ENCODE measurements at places on chromosomes 6 and 20.

- no peak overlapping the region for H3K27ac ChIP-seq
- no peaks in the 10 kb centered on the region for H3K4me1 ChIP-seq
- no peaks in the 10 kb centered on the region for H3K36me3 ChIP-seq
Measured at GRCh38 chr6:80932359-80932758, 820.1 kb downstream of the TENT5A start.

DNA sequence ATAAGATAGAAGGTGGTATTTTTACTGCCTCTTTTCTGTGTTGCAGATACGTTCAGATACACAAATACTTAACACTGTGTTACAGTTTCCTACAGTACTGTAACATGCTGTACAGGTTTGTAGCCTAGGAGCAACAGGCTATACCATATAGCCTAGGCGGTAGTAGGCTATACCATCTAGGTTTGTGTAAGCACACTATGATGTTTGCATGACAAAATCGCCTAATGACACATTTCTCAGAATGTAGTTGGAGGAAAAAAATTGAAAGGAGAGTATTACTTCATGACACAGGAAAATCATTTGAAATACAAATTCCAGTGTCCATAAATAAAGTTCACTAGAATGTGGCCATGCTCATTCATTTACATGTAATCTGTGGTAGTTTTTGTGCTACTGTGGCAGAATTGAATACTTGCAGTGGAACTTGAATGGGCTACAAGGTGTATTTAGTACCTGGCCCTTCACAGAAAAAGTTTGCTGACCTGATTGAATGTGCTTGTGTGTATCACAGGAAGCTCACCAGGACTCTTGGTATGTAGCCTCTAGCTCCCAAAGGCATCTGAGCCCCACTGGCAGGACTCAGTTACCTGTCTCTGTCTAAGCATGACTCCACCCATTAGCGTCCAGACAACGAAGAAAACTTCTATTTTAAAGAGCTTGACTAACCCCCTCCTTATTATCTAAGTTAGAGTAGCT lies 18.8 kb downstream of the TOP1 start:
- no peaks in the 10 kb centered on the region for H3K27me3 ChIP-seq
- no peaks in the 10 kb centered on the region for H3K4me1 ChIP-seq
- DNase-seq: no peak
- H3K36me3 ChIP-seq: no peaks in the 10 kb centered on the region

DNA sequence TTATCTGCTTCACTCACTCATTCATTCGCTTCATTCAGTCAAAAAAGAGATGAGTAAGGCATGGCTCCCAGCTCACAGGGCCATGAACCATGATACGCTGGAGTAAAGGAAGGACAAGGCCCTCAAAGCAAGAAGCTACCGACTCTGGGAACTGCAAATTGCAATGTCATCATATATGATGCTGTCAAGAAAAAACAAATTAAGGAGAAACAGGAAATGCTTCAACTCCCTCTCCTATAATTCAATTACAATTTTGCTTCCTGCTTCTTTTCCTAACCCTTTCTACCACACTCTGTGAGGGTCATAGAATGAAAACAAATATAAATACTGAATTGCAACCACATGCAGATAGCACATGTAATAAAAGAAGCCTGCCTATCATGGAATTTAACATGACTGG lies 725.7 kb upstream of the FLRT3 start:
- no peaks in the 10 kb centered on the region for H3K36me3 ChIP-seq
- DNase-seq: no peak
- no peaks in the 10 kb centered on the region for H3K27me3 ChIP-seq
- no peak overlapping the region for H3K4me3 ChIP-seq
- H3K4me1 ChIP-seq: no peaks in the 10 kb centered on the region

GRCh38 chr6:12232821-12233220 lies 57.3 kb upstream of the EDN1 start:
- H3K4me1 ChIP-seq: no peaks in the 10 kb centered on the region
- H3K27ac ChIP-seq: no peak overlapping the region
- DNase-seq: no peak
- no peaks in the 10 kb centered on the region for H3K27me3 ChIP-seq
- no peak overlapping the region for H3K4me3 ChIP-seq

DNA sequence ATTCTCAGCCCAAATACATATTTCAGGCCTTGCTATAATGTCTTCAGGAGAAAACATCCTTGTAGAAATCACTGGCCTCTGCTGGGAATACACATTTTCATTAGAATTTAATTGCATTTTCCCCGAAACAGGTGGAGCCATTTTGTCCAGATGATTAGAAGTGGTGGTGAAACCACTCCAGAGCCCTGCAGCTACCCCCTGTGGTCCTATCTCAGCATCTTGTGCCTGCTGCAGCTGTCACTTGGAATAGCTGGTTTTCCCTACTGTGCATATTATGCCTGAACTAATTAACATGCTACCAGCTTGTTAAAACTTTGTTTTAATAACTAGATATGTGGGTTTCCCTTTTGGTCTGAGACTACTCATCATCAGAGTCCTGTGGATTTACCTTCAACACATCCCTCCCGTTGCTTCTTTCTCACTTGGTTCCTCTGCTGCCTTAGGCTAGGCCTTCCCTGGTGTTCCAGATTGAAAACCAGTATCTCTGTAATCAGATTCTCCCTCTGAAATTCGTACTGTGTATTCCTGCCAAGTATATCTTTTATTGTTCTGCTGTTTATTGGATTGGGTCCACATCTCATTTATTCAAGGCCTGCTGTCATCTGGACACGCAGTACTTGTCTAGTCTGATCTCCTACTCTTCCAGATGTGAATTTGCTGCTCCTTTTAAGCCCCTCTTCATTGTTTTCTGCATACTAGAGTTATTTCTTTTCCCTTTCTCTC lies 15.2 kb downstream of the DNAH8 start:
- no peak overlapping the region for H3K4me3 ChIP-seq
- no peaks in the 10 kb centered on the region for H3K36me3 ChIP-seq
- H3K4me1 ChIP-seq: no peaks in the 10 kb centered on the region
- no peak for DNase-seq
- no peaks in the 10 kb centered on the region for H3K27me3 ChIP-seq
- H3K27ac ChIP-seq: no peak overlapping the region

DNA sequence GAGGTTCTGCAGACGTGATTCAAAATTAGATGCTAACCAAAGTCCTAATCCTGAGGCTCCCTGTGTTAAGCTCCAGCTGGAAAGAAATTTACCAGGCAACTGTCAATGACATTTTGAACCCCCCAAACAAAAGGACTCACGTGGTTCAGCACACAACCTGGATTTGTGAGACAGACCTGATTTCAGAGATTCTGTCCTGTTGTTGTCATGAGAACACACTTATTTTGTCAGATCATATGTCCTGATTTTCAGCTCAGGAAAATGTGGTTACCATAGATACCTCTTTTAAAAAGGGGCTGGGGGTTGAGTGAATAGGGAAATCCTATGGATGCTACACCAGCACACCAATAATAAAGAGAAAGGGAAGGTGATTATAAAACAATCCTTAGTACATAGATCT lies 61.6 kb downstream of the MTFR2 start:
- H3K36me3 ChIP-seq: peaks cover 28% of the 10 kb centered on the region
- DNase-seq: no peak
- H3K27me3 ChIP-seq: no peaks in the 10 kb centered on the region
- no peaks in the 10 kb centered on the region for H3K4me1 ChIP-seq

- peaks cover 29% of the 10 kb centered on the region for H3K4me1 ChIP-seq
- no peaks in the 10 kb centered on the region for H3K36me3 ChIP-seq
- peaks cover 17% of the 10 kb centered on the region for H3K27me3 ChIP-seq
- DNase-seq: no peak
- H3K4me3 ChIP-seq: no peak overlapping the region
- H3K27ac ChIP-seq: no peak overlapping the region
Measured at GRCh38 chr20:52103335-52103912, 88.2 kb downstream of the ZFP64 start.

DNA sequence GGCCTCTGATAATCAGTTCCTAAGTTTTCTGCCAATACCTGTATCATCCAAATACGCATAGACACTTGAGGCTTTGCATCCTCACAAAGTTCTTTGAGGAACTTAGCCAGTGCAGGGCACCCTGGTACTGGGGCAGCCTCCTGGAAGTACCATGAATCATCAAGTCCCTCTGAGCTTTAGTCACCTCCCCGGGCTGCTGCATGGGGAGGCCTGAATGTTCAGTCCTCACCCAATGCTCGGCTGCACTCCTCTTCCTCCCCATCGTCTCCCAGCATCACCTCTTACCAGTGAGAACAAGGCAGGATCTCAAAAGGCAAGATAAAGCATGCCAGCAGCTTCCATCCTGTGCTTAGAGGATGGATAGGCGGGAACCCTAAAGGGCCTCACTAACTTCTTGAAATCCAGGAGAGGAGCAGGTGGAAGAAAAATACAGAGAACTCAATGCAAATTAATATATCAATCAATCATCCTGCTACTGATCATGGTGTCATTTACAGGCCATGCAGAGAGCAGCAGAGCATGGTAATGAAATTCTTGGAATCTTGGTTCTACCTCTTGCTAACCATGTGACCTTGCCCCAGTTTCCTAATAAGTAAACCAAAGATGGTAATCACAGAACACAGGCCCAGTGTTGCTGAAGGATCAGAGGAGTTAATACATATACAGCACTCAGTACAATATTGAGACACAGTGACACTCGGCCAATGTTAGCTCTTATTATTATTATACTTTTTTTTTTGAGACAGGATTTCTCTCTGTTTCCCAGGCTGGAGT lies 4.7 kb upstream of the CCN6 start:
- no peaks in the 10 kb centered on the region for H3K27me3 ChIP-seq
- no peak for DNase-seq
- no peak overlapping the region for H3K4me3 ChIP-seq
- H3K4me1 ChIP-seq: no peaks in the 10 kb centered on the region
- H3K36me3 ChIP-seq: no peaks in the 10 kb centered on the region

DNA sequence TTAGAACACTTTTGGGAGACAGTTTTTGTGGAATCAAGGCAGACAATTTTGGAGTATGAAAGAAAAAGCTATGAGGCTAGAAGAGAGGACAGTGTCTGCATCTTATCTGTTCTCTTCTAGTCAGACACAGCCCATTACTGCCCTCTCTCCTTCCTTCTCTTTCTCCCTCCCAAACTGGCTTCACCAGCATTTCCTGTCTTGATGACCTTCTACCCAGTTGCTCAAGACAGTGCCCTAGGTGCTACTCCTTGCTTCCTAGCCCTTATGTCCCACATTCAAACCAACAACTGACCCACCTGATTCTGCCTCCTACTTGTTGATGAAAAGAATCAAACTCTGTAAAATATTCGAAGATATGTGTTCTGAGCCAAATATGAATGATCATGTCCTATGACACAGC lies 116.4 kb upstream of the RIPOR2 start:
- DNase-seq: no peak
- no peak overlapping the region for H3K4me3 ChIP-seq
- H3K4me1 ChIP-seq: no peaks in the 10 kb centered on the region
- no peaks in the 10 kb centered on the region for H3K27me3 ChIP-seq
- H3K27ac ChIP-seq: no peak overlapping the region
- no peaks in the 10 kb centered on the region for H3K36me3 ChIP-seq

DNA sequence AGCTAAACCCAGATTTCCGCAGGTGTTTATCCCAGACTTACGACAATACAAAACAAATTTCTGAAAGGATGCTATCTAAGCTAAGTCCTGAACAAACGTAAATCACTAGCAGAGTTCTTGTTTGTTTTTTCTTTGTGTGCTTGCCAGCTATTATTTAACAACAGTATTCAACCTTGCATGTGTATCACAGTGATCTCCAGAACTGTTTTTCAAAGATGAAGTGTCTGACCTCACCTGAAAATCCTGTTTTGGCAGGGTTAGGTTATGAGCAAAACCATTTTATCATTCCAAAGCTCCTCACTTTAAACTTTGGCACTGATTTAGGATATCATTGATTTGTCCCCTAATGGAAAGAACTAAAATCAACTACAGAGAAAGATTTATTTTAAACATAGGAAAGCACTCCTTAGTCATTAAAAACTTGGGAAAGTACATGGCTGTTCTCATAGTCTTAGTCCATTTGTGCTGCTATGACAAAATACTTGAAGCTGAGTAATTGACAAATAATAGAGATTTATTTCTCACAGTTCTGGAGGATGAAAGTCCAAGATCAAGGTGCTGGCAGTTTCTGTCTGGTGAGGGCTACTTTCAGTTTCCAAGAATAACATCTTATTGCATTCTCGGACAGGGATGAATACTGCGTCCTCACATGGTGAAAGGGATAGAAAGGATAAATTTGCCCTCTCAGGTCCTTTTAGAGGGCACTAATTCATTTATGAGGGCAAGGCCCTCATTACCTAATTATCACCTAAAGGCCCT lies 20.8 kb upstream of the BMP5 start:
- no peak overlapping the region for H3K27ac ChIP-seq
- no peaks in the 10 kb centered on the region for H3K36me3 ChIP-seq
- no peaks in the 10 kb centered on the region for H3K27me3 ChIP-seq
- DNase-seq: no peak

DNA sequence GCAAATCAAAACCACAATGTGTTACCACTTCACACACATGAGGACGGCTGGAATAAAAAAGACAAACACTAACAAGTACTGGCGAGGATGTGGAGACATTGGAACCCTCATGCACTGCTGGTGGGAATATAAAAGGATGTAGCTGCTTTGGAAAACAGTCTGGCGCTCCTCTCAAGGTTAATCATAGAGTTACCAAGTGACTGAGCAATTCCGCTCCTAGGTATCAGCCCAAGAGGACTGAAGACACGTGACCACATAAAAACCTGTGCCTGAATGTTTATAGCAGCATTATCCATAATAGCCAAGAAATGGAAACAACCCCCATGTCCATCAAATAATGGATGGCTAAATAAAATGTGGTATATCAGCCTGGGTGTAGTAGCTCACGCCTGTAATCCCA lies 45.0 kb downstream of the VSTM2L start:
- no peak overlapping the region for H3K4me3 ChIP-seq
- H3K4me1 ChIP-seq: no peaks in the 10 kb centered on the region
- no peaks in the 10 kb centered on the region for H3K36me3 ChIP-seq
- H3K27ac ChIP-seq: no peak overlapping the region
- no peak for DNase-seq
- H3K27me3 ChIP-seq: no peaks in the 10 kb centered on the region

- no peaks in the 10 kb centered on the region for H3K4me1 ChIP-seq
- no peaks in the 10 kb centered on the region for H3K36me3 ChIP-seq
- peak overlapping the region; percentile 93 for H3K27ac ChIP-seq
- no peaks in the 10 kb centered on the region for H3K27me3 ChIP-seq
- peak overlapping the region; percentile 73 for H3K4me3 ChIP-seq
Measured at GRCh38 chr6:147201885-147202515, 2.2 kb upstream of the STXBP5 start.

DNA sequence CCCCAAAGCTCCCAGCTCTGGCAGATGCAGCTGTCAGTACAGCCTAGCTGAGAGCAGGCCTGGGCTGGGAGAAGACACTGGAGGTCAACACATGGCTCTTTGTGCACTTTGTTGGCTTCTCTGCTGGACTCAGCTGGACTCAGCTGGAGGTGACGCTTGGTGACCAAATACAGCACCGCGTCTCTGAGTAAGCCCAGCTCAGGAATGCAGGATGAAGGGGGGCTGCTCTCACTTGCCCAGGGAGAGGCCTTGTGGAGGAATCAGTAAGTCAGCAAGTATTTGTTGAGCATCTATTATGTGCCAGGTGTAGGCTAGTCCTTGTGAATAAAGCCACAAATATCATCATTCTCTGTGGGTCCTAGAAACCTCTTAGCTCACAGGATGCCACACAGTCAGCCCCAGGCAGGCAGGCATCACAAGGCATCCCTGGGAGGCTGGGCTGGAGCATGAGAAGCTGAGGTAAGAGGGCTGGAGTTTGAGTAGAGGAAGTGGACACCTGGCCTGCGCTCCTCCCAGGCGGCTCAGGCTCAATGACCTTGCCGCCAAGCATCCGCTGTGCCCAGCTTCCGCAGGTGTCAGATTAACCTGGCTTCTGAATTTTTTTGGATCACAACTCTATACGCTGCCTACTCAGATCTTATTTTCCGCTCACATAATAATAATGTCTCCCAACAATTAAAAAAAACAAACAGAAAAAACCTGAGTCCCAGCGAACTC lies 95.4 kb downstream of the TMEM170B start:
- no peak overlapping the region for H3K27ac ChIP-seq
- H3K4me3 ChIP-seq: no peak overlapping the region
- H3K36me3 ChIP-seq: no peaks in the 10 kb centered on the region

Measured in right atrium auricular region (tissue), 2 donors.